ENCODE measurements at places on chromosomes 11 and 22. TPM values are rescaled to one million over a fixed set of nuclear protein-coding genes. Genes with fewer than 3 reads are reported as not detected.

Gene SMC1B
- total RNA-seq: not detected

Gene DBX1
- not detected for total RNA-seq

Gene OR4C5
- not detected for total RNA-seq

Gene MOGAT2
- total RNA-seq: not detected

Gene RAB36
- 1.7 TPM for total RNA-seq

Gene TRAF6
- total RNA-seq: 9.5 TPM

Gene SPI1
- total RNA-seq: 15.1 TPM

DNA sequence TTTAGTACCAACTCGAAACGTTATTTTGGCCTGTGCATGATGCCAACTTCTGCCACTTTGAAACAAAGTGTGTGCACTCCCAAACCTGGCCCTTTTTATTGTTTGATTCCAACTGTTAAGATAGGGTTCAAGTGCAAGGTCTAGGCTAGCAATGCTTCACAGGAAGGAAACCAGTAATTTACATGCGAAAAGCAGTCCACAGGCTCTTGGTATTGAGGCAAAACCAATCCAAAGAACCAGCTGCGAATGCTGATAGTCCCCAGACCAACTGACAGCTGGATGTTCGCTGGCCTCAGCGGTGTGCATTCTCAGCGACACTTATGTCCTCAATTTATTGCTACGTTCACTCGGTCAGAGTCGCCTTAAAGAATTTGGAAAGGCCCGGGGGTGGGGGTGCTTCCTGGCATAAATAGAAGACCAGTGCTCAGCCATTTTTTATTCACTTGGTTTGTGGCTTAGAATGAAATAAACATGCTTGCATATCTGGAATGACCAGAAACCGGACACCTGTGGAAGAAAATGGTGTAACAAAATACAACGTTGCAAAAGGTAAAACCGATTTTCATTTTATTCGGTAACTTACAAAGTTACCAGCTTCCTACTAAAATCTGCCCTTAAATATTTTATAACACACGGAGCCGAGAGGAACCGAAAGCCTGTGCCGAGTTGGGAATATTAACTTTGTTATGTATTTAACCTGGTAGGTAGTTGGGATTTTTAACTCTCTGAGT is 1.6 kb downstream of the CPT1A start:
- H3K36me3 ChIP-seq: no peaks in the 10 kb centered on the region
- H3K27me3 ChIP-seq: no peaks in the 10 kb centered on the region
- no peak for DNase-seq
- H3K27ac ChIP-seq: peak overlapping the region; percentile 95

DNA sequence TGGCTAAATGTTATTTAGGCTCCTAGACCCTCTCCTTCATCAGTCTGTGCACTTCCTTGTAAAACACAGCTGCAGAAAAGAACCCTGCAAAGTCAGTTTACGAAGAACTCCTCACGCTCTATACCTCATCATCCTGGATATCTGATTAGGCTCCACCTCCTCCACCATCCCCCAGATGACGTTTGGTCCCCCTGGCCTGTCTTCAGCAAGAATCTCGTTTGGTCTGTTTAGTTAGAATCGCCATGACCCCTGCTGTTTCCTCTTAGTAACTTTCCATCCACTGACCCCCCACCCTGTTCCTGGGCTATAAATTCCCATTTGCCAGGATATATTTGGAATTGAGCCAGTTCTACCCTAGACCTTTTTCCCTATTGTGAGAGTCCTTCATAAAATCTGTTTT is 214.1 kb downstream of the OPCML start:
- H3K27ac ChIP-seq: no peak overlapping the region
- no peaks in the 10 kb centered on the region for H3K36me3 ChIP-seq
- DNase-seq: no peak
- no peak overlapping the region for H3K4me3 ChIP-seq

- H3K27ac ChIP-seq: peak overlapping the region; percentile 60
- H3K4me1 ChIP-seq: no peaks in the 10 kb centered on the region
- H3K36me3 ChIP-seq: no peaks in the 10 kb centered on the region
Observed at GRCh38 chr11:64341851-64342791, 2.1 kb downstream of the CCDC88B start.

DNA sequence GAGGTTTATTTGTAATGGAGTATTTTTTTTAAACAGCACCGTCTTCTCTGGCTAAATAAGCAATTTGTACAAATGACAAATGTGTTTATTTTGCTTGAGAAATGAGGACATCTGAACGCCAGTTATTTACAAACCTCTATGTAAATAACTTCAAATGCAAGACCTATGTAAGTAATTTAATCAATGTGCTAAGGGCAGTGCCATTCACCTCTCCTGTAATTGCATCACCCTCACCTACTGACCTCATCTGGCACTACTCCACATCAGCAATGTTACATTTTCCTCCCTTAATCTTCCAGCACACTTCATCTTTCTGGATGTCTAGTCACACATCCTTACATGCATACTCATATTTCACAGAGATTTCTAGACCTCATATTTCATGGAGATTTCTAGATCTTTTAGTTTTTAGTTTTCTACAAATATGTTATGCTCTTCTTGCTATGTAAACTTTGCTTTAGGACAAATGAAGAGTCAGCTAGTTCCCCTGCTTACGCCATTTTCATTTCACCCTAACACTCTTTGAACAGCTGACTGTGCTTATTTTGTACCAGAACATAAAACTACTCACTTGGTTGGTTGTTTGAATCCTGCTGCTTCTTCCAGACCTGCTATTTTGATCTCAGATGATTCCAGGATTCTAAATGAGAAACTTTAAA is 238.6 kb downstream of the GRM5 start:
- no peaks in the 10 kb centered on the region for H3K27me3 ChIP-seq
- H3K36me3 ChIP-seq: no peaks in the 10 kb centered on the region
- H3K4me1 ChIP-seq: no peaks in the 10 kb centered on the region
- no peak overlapping the region for H3K4me3 ChIP-seq

DNA sequence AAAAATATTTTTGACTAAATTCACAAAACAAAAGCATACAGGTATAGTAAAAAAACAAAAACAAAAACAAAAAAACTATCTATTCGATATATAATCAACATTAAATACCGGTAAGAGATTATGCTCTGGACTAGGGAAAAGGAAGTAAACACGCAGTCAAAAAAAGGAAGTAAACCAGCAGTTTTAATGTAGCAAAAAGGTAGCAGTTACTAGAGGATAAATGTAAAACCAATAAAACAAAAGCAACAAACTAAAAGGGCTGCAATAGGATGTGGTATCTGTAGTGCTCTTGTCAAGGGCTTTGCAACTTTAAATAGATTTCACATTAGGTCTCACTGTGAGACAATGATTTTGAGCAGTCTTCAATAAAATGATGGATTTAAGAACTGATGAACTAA is 2.4 kb downstream of the TRIM22 start:
- H3K27me3 ChIP-seq: no peaks in the 10 kb centered on the region
- peaks cover 3% of the 10 kb centered on the region for H3K4me1 ChIP-seq
- H3K36me3 ChIP-seq: no peaks in the 10 kb centered on the region
- DNase-seq: no peak

GRCh38 chr11:47152126-47152952 is 24.3 kb downstream of the ARFGAP2 start:
- peaks cover 5% of the 10 kb centered on the region for H3K4me1 ChIP-seq
- H3K27ac ChIP-seq: no peak overlapping the region

DNA sequence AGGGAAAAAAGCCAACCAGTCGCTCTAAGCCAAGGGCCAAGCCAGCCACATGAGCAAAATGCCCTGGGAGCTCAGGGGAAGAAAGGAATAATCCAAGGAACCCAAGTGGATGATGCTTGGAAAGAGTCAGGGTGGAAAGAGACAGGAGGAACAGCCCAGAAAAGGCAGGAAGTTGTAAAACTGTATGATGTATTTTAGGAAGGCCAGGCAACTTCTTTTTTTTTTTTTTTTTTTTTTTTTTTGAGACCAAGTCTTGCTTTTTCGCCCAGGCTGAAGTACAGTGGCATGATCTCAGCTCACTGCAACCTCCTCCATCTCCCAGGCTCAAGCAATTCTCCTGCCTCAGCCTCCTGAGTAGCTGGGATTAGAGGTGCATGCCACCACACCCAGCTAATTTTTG is 1.6 kb downstream of the LGALS12 start:
- no peaks in the 10 kb centered on the region for H3K36me3 ChIP-seq
- no peak for DNase-seq
- H3K27ac ChIP-seq: no peak overlapping the region
- H3K4me3 ChIP-seq: no peak overlapping the region
- no peaks in the 10 kb centered on the region for H3K27me3 ChIP-seq

GRCh38 chr22:33579448-33580093 is 340.7 kb downstream of the LARGE1 start:
- DNase-seq: peak; percentile 66
- H3K36me3 ChIP-seq: no peaks in the 10 kb centered on the region
- peaks cover 3% of the 10 kb centered on the region for H3K4me1 ChIP-seq
- no peaks in the 10 kb centered on the region for H3K27me3 ChIP-seq

DNA sequence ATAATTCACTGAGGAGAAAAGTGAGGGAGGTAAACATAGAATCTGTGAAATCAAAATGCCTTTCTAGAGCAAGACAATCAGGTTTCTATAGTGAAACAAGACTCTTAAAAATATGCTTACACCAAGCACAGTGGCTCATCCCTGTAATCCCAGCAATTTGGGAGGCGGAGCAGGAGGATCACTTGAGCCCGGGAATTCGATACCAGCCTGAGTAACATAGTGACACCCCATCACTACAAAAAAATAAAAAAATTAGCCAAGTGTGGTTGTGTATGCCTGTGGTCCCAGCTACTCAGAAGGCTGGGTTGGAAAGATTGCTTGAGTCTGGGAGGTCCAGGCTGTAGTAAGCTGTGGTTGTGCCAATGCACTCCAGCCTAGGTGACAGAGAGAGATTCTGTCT is 43.2 kb upstream of the ME3 start:
- no peak for DNase-seq
- no peaks in the 10 kb centered on the region for H3K4me1 ChIP-seq
- no peaks in the 10 kb centered on the region for H3K27me3 ChIP-seq
- no peak overlapping the region for H3K27ac ChIP-seq
- H3K4me3 ChIP-seq: no peak overlapping the region

DNA sequence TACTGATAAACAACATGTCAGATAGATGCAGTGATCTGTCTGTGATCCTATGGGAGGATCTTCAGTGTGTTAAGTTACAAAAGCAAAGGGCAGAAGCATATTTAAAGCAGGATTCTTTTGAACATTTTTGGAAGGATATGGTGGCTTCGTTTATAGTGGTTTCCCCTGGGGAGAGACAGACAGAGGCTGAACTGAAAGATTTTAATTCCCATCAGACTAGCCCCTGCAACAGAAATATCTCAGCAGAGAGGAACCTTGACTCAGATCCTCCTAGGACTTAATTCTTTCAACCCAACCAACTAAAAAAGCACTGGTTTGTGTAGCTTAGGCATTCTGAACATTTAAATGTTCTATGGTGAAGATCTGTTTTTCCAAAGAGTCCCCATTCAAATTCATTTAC is 5.7 kb downstream of the CLTCL1 start:
- no peak overlapping the region for H3K4me3 ChIP-seq
- H3K36me3 ChIP-seq: no peaks in the 10 kb centered on the region
- H3K27me3 ChIP-seq: no peaks in the 10 kb centered on the region
- H3K27ac ChIP-seq: no peak overlapping the region

GRCh38 chr11:88418508-88418907 is 81.0 kb upstream of the CTSC start:
- no peak for DNase-seq
- H3K4me3 ChIP-seq: no peak overlapping the region
- no peak overlapping the region for H3K27ac ChIP-seq
- peaks cover 5% of the 10 kb centered on the region for H3K4me1 ChIP-seq
- H3K27me3 ChIP-seq: no peaks in the 10 kb centered on the region
- no peaks in the 10 kb centered on the region for H3K36me3 ChIP-seq

DNA sequence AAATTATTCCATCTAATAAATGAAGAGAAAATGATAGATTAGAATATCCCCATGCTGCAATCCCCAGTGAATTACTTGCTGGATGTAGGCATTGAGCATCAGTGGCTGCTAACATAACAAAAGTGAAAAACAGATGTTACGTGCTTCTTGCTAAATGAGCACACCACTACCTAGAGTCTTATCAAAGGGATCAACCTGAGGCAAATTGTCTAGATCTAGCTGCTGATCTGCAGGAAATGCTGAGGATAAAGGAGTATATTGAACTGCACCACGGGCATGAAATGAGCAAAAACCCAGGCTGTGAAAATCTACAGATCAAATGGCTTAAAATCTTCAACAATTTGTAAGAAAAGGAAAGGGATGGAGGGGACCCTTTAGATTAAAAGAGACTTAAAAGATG is 45.3 kb upstream of the SCUBE2 start:
- DNase-seq: no peak
- H3K4me3 ChIP-seq: no peak overlapping the region
- no peaks in the 10 kb centered on the region for H3K27me3 ChIP-seq
- H3K4me1 ChIP-seq: peaks cover 41% of the 10 kb centered on the region
- H3K27ac ChIP-seq: peak overlapping the region; percentile 78

DNA sequence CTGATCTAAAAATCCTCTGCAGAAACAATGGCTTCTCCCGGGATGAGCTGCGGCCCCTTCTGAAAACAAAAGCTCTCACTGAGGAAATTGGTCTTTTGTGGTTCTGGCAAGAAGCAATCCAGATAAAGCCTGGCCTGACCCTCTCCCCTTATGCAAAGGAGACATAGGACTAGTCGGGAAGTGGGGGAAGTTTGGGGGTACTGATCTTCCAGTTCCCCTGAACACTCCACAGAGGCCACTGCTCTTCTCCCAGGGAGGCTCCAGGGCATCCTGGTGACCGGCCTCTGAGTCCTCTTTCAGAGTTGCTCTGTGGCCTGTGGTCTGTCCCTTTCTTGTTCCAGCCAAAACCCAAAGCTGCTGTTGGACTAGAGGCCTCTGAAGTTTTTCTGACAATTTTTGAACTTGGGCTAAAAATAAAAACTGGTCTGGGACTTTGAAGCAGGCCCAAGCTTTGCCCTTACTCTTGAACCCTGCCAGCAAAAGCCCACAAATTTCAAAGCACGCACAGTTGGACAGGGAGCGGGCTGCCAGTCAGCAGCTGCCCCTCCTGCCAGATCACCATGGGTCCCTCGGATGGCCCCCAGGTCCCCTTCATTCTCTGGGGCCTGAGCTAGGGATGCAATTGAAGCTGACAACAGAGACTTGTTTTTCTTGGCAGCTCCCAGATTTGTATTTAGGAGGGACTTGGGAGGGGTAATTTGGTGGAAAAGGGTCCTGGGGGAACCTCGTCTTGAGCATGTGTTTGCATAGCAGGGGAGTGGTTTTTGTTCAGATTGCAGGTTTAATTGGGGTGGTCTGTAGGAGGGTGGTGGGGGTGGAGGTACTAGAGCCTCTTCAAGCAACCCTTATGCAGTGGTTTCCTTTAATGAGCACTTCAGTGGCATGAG is 381.6 kb upstream of the CADM1 start:
- DNase-seq: no peak
- no peak overlapping the region for H3K27ac ChIP-seq
- H3K4me3 ChIP-seq: no peak overlapping the region
- H3K27me3 ChIP-seq: no peaks in the 10 kb centered on the region

GRCh38 chr11:1146365-1146764 is 11.4 kb upstream of the MUC5AC start:
- no peak overlapping the region for H3K4me3 ChIP-seq
- no peaks in the 10 kb centered on the region for H3K36me3 ChIP-seq
- no peaks in the 10 kb centered on the region for H3K27me3 ChIP-seq
